ENCODE measurements at places on chromosomes 13 and 19.

DNA sequence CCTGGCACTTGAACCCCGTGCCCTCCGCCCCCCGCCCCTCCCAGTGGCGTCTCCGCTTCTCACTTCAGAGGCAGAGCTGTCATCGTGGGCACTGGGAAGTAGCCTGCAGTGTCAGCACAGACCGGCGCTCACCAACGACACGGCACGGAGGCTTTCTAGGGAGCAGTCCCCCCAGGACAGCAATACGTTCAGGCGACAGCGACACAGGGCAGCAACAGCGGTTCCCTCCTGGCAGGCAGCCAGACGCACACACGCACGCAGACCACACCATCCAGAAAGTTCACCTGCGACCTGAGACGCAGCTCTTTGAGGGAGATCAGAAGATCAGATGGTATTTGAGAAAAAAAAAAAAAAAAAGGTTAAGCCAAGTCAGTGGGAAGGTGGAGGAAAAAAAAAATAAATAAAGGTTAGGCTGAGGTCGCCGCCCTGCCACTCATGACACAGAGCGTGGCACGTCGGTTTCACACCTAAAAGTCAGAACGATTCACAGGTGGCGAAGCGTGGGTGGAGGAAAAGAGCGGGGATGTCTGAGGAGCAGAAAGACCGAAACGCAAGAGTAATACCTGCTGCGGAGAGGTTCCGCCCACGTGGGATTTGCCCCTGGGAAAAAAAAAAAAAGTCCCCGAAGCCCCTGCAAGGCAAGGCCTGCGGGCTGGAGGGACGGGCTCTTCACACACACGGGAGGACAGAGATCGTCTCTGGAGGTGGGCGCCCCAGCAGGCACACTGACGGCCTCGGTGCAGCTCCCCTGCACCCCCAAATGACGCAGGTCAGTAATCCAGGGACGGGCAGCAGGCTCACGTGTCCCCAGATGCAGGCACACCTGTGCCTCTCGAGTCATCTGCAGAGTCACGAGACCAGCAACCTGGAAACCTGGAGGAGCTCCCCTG is 94.5 kb downstream of the GNG7 start:
- DNase-seq = peak; percentile 75

DNA sequence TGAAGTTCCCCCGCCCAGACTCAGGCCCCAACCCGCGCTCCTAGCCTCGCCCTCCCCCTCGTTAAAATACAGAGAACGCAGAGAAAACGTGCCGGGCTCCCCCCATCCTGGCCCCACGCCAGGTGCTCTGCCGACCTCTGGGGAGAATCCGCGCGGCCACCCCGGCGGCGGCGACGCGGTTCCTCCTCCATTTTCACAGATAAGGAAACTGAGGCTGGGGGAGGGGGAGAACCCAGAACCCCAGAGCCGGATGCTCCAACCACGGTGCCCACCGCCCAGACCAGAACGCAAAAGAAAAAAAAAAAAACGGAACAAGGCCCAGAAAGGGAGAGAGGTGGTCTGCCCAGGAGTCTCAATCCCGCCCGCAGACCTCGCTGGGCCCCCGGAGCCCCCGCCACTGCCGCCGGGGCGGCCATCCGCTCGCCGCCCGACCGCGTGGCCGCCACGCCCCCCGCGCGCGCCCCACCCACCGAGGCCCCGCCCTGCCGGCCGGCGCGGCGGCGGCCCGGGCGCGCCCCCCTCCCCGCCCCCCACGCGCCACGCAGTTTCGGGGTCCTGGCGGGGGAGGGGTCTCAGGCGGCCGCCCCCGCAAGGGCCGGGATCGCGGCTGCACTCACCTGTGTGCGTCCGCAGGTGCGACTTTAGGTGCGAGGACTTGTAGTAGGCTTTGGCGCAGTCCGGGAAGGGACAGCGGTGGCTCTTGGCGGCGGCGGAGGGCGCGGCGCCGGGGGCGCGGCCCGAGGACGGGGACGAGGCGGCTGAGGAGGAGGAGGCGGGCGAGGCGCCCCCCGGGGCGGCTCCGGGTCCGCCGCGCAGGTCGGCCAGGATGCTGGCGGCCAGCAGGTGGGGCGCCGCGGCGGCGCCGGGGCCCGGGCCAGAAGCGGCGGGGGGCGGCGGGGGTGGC is 703 bp downstream of the KLF16 start:
- peak; percentile 51 for DNase-seq

- no peak for DNase-seq
Measured at GRCh38 chr19:6412061-6412446, 12.6 kb downstream of the KHSRP start.

GRCh38 chr19:18021121-18021755 is 13.3 kb downstream of the ARRDC2 start:
- DNase-seq = peak; percentile 77

- DNase-seq = no peak
Measured at GRCh38 chr19:45098521-45099466, 5.8 kb downstream of the PPP1R37 start.

DNA sequence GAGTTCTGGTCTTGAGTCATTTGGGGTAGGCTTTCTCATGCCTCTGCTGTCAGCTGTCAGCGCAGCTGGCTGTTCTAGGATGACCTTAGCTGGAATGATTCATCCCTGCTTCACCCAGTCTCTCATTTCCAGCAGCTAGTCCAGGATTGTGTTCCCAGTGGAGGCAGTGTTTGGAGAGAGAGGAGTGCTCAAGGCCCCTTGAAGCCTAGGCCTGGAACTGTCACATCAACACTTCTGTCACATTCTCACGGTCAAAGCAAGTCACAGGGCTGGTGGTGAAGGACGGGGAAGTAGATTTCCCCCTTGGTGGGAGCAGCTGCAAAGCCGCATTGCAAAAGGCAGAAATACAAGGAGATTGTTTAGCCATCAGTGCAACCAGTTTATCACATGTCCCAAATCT is 15.2 kb downstream of the TPT1 start:
- no peak for DNase-seq

GRCh38 chr19:6101991-6102390 is 8.3 kb downstream of the RFX2 start:
- DNase-seq = no peak

- DNase-seq = no peak
Measured at GRCh38 chr13:103009051-103009840, 57.0 kb downstream of the SLC10A2 start.

GRCh38 chr19:49348305-49349189 is 13.3 kb downstream of the CD37 start:
- DNase-seq = no peak

- DNase-seq = no peak
Measured at GRCh38 chr19:44280916-44281315, 21.2 kb downstream of the ZNF233 start.

DNA sequence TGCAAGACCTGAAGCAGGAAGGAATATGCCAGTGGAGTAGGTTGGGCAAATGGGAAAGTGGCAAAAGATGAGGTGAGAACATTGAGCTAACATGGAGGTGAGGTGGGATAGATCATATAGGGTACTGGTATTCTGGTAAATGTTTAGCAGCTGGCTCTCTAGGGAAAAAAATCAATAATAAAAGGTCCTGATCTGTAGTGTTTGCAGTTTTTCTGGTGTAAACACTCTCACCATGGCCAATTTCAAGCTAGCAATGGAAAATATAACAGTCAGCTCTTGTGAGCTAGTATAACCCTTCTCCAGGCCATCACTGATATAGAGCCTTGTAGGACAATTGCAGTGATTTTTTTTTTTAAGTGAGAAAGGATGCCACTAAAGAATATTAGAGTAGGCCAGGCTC is 31.3 kb downstream of the RFC3 start:
- no peak for DNase-seq

GRCh38 chr13:112451512-112452379 is 75.6 kb downstream of the SPACA7 start:
- DNase-seq = no peak

DNA sequence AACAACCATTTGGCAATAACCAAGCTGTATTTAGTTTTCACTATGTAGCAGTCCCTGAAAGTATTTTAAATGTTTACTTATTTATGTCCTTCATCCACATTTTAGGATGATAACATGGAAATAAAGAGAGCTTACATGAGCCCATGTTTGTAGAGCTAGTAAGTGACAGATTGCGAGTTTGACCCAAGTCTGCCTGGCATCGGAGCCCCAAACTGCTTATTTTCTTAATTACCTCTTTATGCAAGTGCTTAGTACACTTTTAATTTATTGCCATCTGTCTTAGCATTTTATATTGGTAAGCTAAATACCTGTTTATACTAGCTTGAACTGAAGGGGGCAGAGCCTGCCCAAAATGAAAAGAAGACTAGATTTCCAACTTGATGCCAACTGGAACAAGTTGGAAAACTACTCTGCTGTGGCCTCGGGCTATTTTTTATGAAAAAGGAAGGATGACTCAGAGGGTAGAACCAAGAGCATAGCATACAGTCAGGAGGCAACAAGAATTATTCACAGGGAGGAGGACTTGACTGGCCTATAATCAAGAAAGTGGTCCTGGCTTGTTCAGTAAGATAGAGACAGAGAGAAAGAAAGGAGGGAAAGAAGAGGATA is 150.2 kb downstream of the NDFIP2 start:
- DNase-seq = no peak

- DNase-seq = no peak
Measured at GRCh38 chr13:88526853-88527215, 855.7 kb downstream of the SLITRK5 start.

GRCh38 chr13:113631341-113632095 is 26.5 kb downstream of the ATP4B start:
- DNase-seq = no peak

GRCh38 chr13:33723772-33724435 is 94.0 kb upstream of the RFC3 start:
- peak; percentile 80 for DNase-seq

- DNase-seq = no peak
Measured at GRCh38 chr13:102709536-102709935, 14.7 kb upstream of the METTL21C start.

DNA sequence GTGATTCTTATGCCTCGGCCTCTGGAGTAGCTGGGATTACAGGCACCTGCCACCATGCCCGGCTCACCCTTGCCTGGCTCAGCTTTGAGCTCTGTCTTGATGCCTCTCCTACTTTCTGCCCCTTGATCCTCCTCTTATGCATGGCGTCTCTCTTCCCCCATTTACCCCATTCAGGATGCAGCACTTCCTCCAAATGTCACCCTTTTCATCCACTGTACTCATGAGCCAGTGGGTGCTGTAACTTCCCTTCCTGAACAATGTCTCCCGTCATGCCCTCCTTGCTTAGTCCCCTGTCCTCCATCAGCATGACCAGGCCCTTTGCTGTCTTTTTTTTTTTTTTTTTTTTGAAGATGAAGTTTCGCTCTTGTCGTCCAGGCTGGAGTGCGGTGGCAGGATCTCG is 3.4 kb upstream of the SIGLEC9 start:
- no peak for DNase-seq

DNA sequence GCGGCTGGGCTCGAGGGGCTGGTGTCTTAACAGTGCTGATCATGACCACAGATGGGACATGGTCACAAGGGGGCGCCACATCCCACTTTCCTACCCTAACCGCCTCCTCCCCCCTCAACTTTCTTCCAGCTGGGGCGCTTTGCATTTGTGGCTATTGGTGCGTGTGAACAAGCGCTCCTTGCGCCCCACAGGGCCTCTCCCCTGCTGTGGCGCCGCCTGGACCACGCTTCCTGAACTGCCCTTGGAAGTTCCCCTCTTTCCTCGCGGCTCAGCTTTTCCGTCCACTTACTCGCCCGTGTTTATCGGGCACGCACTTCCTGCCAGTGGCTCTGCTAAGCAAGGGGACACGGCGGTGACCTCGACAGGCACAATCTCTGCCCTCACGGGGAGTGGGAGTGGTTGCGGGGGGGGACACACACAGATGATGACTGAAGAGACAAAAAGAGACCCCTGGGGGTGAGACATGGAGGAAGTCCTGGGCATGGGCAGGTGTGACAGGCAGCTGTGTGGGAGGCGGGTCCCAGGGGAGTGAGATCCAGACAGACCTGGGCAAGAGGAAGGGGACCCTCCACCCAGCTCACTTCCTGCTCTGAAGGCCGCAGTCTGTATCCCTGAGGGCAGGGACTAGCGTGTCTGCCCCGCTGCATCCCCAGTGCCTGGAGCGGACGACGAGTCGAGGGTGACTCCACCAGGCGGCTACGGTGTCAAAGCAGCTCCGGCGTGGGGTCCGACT is 40.3 kb downstream of the ZNF787 start:
- peak; percentile 74 for DNase-seq

GRCh38 chr19:7434391-7434790 is 54.4 kb downstream of the PEX11G start:
- no peak for DNase-seq

DNA sequence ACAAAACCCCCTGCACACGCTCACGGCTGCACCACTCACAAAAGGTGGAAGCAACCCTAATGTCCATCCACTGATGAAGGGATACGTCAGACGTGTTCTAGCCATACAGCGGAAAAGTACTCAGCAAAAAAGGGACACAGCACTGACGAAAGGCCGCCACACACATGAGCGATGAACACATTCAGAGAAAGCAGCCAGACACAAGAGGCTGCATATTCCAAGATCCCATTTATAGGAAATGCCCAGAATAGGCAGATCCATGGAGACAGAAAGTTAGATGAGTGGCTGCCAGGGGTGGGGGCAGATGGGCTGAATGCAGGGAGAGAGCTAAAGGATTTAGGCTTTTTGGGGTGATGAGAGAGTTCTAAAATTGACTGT is 3.7 kb downstream of the POLD1 start:
- DNase-seq = no peak

DNA sequence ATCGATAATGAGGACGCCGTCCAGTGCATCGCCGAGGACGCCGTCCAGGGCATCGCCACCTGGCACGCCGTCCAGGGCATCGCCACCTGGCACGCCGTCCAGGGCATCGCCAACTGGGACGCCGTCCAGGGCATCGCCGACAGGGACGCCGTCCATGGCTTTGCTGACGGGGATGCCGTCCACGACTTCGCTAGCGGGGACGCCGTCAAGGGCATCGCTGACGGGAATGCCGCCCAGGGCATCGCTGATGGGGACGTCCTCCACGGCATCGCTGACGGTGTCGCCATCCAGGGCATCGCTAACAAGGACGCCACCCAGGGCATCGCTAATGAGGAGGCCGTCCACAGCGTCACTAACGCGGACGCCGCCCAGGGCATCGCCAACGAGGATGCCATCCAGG is 946.5 kb downstream of the TUBA3C start:
- no peak for DNase-seq

GRCh38 chr13:99548448-99548847 is 47.2 kb downstream of the TM9SF2 start:
- peak; percentile 11 for DNase-seq

DNA sequence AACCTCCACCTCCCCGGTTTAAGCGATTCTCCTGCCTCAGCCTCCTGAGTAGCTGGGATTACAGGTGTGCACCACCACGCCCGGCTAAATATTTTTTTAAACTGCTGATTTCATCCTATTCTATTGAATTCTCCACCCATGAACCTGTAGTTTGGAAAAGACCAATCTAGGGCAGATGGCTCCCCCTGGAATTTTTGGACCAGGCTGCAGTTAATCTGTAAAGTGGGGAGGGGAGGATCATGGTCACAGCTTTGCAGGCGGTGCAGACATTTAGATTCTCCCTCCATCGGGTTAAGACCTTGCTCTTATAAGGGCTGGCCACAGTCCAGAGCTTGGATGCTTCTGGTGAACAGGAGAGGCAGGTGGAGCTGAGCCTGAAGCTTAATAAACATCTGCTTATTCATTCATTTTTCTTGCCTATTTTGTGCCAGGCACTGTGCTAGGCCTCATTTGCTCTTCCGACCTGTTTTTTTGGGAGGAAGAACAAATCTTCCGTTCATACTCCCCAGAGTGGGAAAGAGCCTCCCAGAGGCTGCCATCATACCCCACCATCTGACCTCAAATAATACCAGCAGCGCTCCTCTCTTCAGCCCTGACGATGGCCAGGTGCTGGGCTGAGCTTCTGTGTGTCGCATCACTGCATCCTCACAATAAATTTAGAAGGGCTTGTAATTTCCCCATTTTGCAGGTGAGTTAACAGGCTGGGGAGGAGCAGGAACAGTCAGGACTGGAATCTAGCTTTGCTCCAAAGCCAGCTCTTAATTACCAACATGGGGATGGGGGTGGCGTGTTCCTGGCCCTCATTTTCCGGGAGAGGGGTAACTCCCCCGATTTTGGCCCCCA is 902 bp upstream of the CCDC106 start:
- peak; percentile 29 for DNase-seq

Measured in CD4-positive, alpha-beta T cell treated with Interleukin-4 for 1 hour (primary cell).